ENCODE measurements at places on chromosomes 16 and 17. TPM values are rescaled to one million over a fixed set of nuclear protein-coding genes. Genes with fewer than 3 reads are reported as not detected.

The POLR3K gene
- total RNA-seq, result 2.7 TPM

The GLG1 gene
- total RNA-seq, result 141 TPM

The TBC1D3K gene
- not detected for total RNA-seq

The MRPL45 gene
- total RNA-seq, result 32.5 TPM

The TRPV2 gene
- 63.0 TPM for total RNA-seq
